Fibroblast of skin of scalp (primary cell): ENCODE measurements at places on chromosomes 16 and 17.
A peak's percentile ranks its signal among the peaks of the same experiment; 100 is the strongest.

DNA sequence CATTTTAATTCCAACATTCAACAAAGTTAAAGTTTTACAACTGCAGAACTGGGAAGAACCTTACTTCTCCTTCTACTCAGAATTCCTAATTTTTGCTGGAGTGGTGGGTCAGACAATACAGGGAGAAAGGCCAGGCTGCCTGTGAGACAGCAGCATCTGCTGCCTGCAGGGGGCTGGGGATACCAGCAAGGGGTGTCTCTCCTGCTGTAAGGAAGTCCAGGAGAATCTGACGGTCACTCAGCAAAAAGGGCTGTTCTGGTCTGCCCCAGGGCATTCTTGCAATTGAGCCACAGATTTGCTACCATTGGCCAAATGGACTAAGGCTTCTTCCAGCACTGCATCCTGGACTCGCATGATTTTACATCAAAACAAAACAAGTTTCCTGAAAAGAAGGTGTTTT lies 426.6 kb upstream of the CDH11 start:
- DNase-seq: peak; percentile 53

- no peak for DNase-seq
These were observed 19.1 kb upstream of the GSG1L start for GRCh38 chr16:28082624-28083023.

GRCh38 chr17:13825526-13826040 lies 223.9 kb upstream of the HS3ST3A1 start:
- no peak for DNase-seq

- DNase-seq: no peak
These were observed 693 bp downstream of the CLDN7 start for GRCh38 chr17:7261379-7262191.

GRCh38 chr17:6713130-6713917 lies at the start of gene SLC13A5:
TSS of gene SLC13A5 (minus strand) at chr17:6713369. CDS start at chr17:6713333, 36 bp downstream.
- DNase-seq: peak; percentile 58
